Vagina (tissue), 2 donors: ENCODE measurements at places on chromosomes 6 and 20.
A peak's percentile ranks its signal among the peaks of the same experiment; 100 is the strongest.

- no peak for DNase-seq
Measured at GRCh38 chr20:51189814-51190782, 167.2 kb upstream of the KCNG1 start.

DNA sequence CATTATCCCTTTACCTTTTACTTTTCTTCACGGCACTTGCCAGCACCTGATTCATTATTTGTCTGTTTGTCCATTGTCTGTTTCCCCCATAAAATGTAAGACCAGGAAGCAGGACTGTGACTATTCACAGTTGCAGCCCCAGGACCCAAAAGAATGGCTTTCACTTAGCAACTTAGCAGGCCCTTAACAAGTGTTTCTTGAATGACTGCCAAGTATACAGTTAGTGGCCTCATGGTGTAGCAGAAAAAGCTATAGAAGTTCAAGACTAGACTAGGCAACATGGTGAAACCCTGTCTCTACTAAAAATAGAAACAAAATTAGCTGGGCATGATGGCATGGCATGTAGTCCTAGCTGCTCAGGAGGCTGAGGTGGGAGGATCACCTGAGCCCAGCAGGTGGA lies 4.3 kb downstream of the SLC26A8 start:
- no peak for DNase-seq

DNA sequence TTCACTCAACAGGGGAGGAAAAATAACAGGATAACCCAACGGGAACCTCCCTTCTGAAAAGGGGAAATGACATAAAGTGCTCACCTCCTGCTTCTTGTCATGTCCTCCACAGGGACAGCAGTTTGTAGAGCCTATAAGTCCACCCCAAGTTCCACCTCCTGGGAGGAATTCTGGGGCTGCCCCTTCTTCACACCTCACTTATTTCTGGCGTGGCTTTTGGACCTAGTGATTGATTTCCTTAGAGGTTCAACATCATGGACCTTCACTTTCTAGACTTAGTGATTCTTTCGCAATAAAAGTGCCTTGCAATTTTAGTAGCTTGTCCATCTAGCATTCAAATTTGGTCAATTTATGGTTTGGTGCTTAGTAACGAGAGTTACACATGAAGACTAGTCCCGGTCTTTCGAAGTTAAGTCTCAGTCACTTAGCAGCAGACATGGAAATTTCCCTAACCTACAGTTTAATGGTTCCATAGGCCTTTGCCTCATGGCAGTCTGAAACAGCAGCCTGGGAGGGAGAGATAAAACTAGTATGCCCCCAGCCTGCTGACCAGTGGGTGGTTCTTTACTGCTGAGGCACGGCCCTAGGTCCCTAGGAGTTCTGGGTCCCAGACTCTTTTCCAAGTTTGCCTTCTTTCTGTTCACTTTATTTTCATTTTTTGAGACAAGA lies 59.2 kb upstream of the CDKAL1 start:
- DNase-seq: no peak

DNA sequence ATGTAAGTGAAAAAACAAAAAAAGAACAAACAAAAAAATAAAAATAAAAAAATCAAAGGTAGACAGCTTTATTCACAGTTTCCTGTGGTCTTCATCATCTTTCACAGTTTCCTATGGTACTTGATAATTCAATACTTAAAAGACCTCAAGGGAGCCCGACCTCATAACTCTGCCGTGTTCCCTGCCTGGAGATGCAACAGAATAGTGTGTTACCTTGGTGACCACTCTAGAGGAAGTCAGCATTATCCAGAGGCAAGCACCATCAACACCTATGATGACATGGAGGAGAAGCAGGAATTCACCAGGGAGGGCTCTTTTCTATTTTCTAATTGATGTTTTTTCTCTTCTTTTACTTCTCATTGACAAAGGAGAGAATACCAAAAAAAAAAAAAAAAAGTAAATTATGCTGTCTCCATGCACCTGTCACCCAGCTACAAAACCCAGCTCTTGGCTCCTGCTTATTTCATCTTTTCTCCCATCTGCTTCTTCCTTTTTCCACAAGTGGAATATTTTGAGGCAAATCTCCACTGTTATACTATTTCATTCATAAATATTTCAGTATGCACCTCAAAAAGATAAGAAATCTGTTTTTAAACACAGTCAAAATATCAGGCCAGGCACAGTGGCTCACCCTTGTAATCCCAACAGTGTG lies 95.8 kb upstream of the STXBP5 start:
- no peak for DNase-seq

- no peak for DNase-seq
Measured at GRCh38 chr6:130132286-130132701, 90.5 kb downstream of the SAMD3 start.

- DNase-seq: peak; percentile 84
Measured at GRCh38 chr6:10414756-10415616, at the start of gene TFAP2A. Gene TFAP2A (minus strand): TSS chr6:10415074. CDS start chr6:10414991, 83 bp downstream.

DNA sequence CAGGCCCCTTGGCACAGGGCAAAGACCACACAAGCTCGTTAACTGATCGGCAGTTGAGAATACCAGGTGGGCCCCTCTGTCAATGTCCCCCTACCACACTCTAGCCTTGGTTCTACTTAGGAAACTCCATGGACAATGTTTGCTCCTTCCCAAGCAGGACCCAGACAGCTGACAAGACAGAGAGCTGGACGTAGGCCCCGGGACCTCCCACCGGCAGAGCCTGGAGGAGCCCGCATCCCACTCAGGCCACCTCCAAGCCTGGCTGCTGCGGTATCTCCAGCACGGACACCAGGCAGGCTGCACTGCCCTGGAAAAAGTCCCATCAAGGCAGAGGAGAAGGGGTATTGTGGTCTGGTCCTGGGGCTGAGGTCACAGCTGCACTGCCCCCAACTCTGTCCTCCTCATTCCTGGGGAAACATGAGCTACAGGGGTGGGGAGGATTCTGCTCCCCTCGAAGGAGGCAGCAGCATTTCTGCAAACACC lies 6.2 kb upstream of the GRM4 start:
- no peak for DNase-seq

- DNase-seq: no peak
Measured at GRCh38 chr20:62186887-62187866, 4.3 kb downstream of the MTG2 start.

GRCh38 chr20:53150532-53150931 lies 178.4 kb downstream of the TSHZ2 start:
- no peak for DNase-seq

- no peak for DNase-seq
Measured at GRCh38 chr6:381742-382461, 9.7 kb upstream of the IRF4 start.

- no peak for DNase-seq
Measured at GRCh38 chr20:37941332-37941731, 38.4 kb downstream of the VSTM2L start.

- no peak for DNase-seq
Measured at GRCh38 chr6:161137839-161138542, 135.9 kb downstream of the AGPAT4 start.

DNA sequence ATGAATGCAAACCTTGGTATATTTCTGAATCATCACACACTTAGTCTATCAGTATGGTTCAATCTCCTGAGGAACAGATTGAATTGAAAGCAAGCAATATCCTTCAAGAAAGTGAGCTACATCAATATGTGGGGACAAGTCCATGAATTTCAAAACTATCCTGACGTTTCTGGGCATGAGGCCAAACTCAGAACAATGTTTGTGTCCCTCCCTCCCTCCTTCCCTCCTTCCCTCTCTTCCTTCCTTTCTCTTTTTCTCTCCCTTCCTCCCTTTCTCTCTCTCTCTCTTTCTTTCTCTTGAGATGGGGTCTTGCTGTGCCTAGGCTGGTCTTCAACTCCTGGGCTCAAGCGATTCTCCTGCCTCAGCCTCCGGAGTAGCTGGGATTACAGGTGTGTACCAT lies 27.9 kb upstream of the SYNCRIP start:
- DNase-seq: no peak

DNA sequence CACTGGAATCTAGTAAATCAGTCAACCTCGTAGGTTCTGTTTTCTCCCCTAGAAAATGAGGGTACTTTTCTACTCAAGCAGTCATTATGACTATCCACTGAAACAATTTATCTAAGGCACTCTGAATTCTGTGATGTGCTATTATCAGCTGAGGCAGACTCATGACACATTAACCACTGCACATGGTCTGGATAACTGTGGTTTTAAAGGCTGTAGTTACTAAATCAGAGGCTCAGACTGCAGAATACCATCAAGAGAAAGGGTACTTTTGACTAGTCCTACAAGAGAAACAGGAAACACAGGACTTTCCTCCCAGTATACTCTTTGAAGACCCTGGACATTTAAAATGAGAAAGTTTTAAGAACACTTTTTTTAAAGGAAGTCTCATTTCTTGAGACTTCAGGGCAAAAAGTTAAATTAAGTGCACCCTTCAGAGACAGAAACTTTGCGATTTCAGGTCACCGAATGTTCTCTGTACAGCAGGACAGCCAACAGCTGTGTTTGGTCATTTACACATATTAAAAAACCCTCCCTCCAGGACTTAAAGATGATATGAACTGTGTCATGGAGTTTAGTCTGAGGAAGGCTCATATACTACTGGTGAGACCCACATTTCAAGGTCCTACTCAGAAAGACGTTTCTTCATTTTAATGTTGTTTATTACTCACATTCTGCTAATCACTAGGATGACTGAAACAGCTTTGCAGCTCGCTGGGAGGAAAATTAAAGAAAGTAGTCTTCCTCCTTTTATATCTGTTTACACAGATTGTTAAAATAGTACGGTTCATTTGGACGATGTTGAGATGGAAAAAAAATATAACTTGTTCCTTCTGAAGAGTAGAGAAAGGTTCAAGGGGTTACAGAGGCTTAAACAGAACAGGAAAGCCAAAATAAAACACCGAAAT lies 19.9 kb downstream of the ATXN1 start:
- no peak for DNase-seq

GRCh38 chr6:156098839-156099238 lies 643.2 kb upstream of the NOX3 start:
- no peak for DNase-seq

GRCh38 chr6:116292553-116292952 lies 12.8 kb upstream of the TSPYL1 start:
- DNase-seq: no peak

DNA sequence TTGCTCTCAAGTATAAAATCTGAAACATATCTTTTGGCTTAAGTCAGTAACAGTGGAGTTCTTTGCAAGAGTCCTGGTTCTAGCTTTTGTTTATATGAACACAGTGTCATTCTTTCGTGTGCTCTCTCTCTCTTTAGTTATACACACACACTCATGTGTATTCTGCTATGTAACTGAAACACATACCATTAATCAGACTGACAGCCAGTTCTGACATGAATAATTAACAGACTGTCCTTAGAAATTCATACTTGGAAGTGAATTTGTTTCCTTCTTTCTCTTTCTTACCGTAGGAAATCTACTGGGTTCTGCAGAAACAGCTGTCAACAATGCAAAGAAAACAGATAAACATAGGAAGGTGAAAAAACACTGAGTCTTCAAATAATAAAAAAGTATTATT lies 2.5 kb downstream of the MCM9 start:
- DNase-seq: no peak

GRCh38 chr6:127921982-127922381 lies 21.1 kb upstream of the THEMIS start:
- no peak for DNase-seq

DNA sequence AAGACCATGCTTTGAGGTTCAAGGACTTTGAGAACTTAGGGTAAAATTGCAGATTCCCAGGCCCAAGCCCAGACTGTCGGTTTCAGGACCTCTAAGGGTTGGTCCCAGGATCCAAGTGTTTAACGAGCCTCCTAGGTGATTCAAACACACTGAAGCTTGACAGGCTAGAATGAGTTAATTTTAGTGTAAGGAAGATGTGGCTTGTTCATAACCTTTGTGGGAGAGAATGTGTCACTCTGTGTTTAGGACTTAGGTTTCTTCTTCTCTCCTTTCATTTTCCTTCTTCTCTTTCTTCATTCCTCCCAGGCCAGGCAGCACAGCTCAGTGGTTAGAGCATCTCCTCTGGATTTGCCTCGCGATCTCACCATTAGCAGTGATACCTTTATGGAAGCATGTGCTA lies 104.8 kb upstream of the KCNG1 start:
- DNase-seq: no peak

DNA sequence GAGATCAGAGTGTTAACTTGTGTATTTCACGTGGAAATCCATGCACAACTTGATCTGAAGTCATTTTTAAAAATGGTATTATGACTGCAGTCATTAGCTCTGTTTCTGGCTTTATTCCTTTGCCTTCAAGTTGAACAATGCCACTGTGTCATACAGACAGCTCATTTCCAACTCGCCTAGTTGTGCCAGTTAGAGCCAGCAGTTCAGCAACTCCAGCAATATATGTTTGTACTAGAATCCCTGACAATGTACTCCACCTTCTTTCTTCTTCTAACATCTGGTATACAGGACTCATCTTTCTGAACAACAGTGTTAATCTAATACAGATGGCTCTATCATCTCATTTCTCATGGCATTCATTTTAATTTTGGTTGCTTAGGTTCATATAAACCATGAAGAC lies 418.3 kb upstream of the POU3F2 start:
- DNase-seq: no peak

DNA sequence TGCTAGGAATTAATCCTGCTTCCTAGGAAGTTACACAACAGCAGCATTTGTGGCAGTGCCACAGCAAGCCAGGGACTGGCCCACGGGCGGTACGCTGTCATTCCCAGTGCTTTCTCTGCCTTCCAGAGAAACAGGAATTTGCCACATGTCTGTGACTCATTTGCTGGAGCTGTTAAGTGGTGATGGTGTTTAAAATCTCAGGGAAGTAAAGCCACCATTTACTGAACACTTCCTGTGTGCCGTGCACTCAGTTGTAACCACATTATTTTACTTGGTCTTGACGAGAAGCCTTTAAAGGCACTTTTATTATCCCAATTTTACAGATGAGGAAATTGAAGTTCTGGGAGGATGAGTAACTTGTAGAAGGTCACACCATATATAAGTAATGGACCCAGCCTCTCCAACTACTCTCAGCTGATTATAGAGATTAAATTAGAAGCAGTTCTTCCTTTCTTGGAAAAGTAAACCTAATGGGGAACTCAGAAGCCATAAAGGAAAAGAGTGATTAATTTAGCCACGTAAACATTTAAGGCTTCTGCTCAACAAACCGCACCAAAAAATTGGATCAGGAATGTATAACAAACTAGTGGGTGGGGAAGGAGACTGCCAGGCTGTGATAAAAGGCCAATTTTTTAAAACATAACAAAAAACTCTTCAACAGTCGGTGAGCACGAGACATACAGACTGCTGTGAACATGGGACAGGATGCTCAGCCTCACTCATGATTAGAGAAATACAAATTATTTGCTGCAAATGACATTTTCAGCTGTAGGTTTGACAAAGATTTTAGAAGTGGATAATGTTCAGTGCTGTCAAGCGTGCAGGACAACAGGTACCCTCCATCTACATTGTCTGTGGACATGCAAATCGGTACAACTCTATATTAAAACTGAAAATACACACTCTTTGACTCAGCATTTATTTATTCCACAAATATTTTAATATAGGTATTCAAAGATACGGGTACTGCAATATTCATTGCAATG lies 311.2 kb downstream of the NRN1 start:
- peak; percentile 52 for DNase-seq
